ENCODE measurements at places on chromosomes 5 and 9.
A peak's percentile ranks its signal among the peaks of the same experiment; 100 is the strongest.

GRCh38 chr9:134987906-134988700, 70.4 kb upstream of the FCN1 start:
- no peak for DNase-seq

DNA sequence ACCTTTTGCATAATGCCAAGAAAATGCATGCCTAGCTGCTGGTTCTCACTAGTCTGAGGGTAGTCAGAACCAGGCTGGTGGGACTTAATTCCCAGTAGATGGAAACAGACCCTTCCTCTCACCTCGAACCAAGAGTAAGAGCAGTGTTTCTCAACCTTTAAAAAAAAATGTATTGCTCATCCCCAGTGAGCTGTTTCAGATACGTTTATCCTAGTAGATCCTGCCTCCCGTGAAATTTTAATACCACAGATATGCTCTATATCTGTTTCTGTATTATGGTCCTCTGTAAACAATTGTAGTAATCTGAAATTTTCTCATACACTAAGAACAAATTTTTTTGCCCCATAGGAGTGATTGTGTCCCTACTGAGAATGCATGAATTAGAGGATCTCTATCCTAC, 86.2 kb downstream of the TEK start:
- no peak for DNase-seq

DNA sequence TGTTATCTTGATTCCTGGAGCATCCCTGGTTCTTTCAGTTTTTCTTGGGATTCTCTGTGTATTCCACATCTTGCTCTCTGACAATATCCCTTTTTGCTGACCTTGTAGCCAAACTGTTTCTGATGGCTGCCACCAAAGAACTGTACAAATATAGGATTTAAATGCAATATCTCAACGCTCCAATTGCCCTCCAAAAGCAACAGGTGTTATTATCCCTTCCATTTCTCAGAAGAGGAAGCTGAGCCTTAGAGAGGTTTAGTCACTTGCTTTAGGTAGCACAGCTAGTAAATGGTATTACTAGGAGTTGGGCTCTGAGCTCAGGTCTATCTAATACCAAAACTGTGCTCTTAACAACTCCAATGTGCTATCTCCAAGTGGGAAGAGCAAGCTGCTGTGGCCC, 24.2 kb upstream of the HAND1 start:
- DNase-seq, result no peak

DNA sequence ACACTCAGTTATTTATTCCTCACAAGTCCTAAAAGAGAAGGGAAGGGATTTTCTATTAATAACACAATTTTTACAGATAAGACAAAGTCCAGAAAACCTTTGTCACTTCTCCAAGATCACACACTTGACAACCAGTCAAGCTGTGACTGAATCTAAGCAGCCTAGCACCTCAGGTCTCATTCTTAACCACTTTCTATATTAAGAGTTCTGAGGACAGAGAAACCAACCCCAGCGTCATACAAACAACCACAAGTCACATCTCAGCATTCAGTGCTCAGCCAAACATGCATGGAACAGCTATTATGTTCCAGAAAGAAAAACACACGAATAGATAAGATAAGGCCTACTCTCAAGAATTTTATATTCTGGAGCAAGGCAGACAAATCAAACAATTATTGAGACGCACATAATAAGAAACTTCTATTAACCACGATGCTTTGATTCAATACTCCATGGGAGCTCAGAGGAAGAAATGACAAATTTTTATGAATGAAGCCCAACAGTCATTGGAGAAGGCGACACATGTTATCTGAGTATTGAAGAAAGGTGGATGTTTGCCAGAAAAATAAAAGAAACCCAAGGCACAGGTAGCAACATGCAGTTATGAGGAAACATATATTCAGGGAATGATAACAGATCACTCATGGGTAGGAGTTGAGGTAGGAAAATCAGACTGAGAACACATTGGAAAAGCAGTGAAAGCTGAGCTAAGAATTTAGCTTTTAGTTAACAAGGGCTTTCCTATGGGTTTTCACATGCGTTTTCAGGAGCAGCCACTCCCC, 113.1 kb downstream of the HTR4 start:
- DNase-seq, result no peak

DNA sequence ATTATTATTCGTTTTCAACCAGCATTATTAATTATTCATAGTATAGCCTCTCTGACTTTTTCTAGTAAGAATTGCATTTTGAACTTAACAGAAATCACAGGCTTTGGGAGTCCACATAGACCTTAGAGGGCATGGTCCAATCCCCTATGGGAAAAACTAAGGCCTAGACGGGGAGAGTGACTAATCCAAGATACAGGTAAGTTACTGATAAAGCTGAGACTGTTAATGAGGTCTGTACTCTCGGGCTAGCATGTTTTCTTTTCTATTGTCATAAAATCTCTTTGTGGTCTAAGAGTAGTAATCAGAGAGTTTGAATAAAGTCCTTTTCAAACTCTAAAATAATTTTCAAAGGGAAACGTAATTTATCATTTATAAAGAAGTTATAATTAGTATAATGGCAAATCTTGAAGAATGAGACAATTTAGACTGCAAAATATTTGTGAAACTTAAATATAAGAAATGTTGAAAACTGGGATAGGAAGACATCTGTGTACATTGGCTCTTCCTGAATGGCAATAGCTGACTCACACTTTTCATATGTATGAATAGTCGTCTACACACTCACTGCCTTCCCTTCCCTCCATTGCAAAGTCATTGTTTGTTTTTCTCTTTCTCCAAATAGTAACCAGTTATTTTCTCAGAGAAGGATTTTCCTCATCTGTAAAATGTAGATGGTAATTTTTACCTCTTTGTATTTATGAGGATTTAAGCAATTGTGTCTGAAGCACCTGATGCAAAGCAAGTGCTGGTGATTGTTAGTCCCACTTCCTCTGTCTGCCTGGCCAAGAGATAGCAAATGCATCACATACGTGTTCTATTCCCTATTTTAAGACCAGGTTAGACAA, 207.9 kb upstream of the CD180 start:
- no peak for DNase-seq

DNA sequence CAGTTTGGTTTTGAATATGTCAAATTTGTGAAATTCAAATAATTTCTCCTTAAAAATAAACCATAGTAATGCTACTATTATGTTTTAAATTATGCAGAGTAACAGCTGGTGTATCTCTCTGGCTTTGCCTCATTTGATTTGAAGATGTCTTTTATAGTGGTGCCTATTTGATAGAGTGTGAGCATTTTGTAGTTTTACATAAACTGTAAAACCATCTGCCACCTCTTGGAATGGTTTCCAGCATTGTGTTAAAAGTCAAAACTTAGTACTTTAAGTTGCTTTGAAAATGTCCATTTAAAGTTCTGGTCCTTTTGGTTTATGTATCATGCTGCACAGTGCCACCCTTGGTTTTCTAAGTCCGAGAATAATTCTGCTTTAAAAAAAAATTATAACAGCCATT, 15.6 kb downstream of the PRDM6 start:
- no peak for DNase-seq

GRCh38 chr5:1471240-1471853, 26.1 kb upstream of the SLC6A3 start:
- DNase-seq, result no peak

DNA sequence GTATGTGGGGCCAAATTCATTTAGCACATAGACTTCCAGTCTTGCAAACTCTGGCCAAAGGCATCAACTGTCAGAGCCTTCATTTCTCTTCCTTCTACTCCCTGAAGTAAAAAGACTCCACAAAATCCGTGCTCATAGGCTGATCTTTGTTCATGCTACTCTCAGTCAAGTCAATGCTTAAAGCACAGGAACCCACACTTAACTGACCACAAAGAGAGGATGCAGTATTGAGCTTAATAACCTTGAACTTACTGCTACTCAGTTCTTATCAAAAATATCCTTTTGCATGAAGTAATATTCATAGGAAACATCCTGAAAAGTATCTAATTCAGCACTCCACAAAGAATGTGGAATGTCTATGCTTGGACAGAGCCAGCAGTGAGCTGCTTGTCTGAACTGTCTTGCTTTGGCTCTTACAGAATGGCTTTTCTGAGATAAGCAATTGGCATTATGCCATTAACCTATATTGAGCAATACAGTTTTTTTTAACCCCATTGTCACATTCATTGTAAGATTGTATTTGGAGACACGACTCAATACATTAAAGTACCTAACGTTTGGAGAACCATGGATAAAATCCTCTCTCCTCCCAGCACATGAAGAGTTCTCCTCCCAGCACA, 21.7 kb downstream of the LPAR1 start:
- no peak for DNase-seq

DNA sequence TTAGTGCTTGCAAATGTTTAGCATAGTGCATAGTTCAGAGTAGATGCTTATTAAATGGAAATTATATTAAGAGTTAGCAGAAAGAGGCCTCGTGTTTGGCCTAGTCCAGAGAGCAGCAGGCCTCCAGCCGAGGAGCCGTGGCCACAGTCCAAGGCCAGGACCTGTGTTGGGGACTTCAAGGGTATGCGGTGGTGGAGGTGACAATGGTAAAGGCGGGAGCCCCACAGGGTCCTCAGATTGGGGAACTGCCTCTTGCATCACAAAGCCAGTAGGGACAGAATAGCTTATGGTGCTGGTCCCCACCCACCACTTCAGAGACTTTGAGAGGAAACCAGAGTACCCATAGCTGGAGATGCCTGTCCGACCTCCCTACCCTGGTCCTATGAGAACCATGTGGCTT, 554.6 kb upstream of the RIOK2 start:
- DNase-seq, result no peak

DNA sequence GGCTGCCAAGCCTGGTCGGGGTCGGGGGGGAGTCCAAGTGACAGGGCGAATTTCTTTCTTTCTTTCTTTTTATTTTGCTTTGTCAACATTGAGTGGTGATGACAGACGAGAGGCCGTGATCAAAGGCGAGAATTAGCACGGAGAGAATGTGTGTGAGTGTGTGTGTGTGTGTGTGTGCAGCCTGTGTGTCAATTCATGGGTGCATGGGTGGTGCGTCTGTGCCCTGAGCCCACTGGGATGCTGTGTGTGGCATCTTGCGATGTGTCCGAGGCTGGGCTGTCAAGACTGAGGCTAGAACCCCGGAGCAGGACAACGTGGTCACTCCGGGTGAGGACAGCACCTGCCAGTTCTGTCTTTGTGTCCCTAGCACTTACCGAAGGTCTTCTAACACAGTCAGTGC, 4.7 kb upstream of the FIBCD1 start:
- DNase-seq, result no peak

DNA sequence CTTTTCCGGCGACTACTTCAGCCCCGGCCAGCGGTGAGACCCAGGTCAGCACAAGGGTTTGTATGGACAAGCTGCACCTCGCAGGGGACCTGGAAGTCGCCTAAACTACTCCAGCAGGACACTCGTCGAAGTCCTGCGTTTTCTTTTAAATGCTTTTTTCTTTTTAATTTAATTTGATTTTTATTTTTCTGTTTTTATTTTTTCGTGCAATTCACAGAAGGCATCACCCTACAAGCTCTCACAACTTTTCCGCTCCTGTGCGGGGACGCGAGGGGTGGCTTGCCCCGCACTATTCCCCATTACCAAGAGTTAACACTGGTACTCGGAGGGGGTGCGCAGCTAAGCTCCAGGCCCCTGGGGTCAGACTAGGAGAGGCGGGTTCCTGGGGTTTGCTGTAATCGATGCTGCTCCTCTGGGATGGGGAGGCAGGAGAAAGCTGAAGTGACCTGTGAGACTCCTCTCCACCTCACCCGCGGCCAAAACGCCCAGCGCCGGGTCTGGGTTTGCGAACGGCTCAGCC, 1.3 kb downstream of the EDIL3 start:
- no peak for DNase-seq

- no peak for DNase-seq
These were observed 3.1 kb upstream of the CREBRF start for GRCh38 chr5:173053041-173053440.

DNA sequence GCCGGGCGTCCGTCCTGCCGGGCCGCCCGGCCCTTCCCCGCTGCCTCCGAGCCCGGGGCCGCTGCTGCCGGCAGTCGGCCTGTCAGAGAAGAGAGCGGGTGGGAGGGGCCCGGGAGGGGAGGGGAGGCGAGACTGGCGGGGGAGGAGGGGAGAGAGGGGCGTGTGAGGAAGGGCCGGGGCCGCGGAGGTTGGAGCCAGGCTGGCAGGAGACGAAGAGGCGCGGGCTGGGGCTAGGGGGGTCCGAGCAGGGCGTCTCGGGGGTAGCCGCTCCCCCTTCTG, 570 bp downstream of the CREBRF start:
- no peak for DNase-seq

GRCh38 chr9:91847581-91848091, 102.4 kb downstream of the ROR2 start:
- no peak for DNase-seq

DNA sequence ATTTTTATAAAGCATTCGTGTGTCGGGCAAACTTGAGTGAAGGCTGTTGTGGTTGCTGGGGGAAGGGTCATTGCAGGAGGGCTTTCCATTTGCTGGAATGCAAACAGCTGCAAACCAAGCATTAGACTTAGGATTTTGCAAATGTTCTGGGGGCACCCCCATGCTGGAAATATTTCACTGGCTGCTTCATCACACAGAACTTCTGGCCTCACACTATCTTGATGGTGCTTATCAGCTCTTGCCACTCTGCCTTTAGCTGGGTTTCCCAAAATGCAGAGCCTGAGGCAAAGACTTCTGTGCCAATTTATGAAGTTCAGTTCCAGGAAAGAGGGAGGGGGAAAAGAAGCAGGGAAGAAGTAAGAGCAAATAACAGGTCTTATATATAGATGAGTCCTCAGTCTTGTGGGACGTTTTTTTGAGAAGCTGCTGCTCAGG, 8.6 kb upstream of the COL15A1 start:
- no peak for DNase-seq

DNA sequence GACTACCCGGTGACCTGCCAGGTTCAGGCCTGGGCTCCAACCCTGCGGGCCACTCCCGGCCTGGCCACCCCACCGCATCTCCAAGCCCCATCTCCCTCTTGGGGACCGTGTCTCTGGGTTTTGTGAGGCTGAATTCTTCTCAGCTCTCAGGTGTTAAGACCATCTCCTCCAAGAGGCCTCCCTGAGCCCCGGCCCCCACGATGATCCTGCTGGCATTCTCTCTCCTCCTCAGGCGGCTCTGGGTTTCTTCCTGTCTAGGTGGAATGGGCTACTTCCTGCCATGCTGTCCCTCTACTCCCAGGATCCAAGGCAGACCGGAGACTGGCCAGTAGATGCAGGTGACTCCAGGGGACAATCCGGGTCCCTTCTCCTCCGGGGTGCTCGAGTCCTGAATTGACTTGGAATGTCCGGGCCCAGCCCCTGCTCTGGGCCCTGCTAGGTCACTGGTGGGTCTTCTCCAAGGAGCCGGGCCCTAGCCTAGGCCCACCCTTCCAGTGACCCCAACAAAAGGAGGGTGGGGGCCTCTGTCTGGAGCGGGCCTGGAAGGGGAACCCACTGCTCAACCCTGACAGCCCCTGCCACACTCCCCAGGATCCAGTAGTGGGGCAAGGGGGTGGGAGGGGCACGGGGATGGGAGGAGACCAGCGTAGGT, 219.8 kb downstream of the C9orf50 start:
- peak; percentile 24 for DNase-seq

GRCh38 chr5:13860146-13860545, 84.3 kb downstream of the DNAH5 start:
- no peak for DNase-seq

DNA sequence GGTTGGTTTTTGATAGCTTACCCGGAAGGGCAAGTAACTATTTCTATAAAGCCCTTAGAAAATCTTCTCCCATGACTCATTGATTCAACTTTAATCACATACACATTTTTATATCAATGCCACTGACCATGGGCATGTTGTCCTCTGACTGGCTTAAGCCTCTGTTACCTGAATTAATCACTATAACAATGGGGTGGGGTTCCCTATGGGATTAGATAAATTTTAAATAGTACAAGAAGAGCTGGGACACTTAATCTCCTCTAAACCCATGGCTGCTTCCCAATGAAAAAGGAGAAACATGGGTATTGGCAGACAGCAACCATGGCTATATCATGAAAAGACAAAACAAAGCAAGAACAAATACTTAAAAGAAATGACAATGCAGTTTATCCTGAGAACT, 636.2 kb downstream of the BRINP1 start:
- DNase-seq, result no peak
